ENCODE measurements at places on chromosomes 4 and X. TPM values are rescaled to one million over a fixed set of nuclear protein-coding genes. Genes with fewer than 3 reads are reported as not detected.

STAP1 gene
- 0.65 TPM for total RNA-seq

AKAP14 gene
- total RNA-seq = not detected

RAB9B gene
- total RNA-seq = 6.5 TPM

GRCh38 chr4:78602334-78602733, 50.8 kb downstream of the ANXA3 start:
- DNase-seq = no peak

DNA sequence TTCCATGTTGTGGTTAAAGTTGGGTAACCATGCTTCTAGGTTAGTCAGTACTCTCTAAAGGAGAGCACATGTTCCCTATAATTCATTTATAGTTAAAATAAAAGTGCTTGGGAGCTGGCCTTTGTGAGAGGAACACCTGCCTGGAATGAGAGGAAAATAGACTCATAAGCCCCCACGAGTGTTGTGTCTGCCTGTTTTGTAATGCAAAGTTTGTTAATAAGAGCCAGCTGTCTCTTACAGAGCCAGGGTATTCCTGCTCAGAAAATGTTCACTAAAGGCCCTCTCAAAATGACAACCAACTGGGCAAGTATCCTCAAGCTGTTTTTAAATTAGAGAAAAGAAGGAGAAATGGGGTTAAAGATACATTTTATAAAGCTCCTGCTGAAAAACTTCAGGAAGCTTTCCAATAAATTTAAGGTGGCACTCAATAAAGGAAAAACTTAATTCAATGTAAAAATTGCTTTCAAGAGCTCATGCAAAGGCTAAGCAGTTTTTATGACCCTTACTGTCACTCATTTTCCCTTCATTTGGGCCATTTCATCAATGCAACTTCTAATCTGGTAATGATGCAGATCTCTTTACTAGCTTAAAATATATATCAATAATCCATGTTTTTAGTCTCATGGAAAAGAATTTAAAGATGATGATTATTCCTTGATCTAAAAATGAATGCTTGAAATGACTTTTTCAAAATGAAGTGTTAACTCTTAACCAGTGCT, 793.6 kb downstream of the STPG2 start:
- no peak for DNase-seq

GRCh38 chr4:186695392-186695791, 28.3 kb downstream of the FAT1 start:
- no peak for DNase-seq

Measured in ureter (tissue), 1 donor.